ENCODE measurements at places on chromosomes 1 and 21.

GRCh38 chr1:27106561-27107323 is 48.2 kb downstream of the SLC9A1 start:
- DNase-seq = no peak

DNA sequence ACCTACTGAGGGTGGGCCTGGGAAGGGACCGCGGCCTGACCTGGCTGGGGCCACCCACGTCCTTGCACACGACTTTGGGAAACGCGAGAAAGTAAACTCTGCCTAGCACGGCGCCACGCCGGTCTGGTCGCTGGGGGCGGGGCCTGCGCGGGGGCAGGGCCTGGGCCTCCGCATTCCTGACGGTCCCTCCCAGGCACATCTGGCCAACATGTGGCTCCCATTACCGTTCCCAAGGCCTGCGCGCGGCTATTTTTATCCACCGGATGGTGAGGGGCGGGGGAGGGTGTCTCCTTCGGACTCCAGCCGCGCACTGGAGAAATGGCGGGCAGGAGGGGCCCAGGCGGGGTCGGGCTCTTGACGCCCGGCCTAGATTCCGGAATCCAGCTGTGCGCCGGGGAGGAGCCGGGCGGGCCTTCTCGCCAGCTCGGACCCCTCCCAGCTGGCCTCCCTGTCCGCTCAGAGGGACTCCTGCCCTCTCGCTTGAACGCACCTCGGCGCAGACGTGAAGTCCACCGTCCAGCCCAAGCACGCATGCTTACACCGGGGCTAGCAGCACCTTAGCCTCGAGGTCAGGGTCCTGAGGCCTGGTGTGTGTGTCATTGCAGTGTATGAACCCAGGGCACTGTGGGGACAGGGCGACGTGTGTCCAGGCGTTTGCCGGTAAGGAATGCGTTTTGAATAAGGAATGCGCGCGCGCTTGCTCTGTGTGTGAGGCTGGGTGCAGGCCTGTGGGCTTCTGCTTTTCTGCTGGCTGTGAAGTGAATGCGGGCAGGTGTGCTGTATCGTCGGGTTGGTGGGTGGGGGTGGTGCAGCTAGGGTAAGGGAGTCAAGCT is 2.1 kb downstream of the EVA1B start:
- DNase-seq = peak; percentile 74

- DNase-seq = no peak
These were observed 176.3 kb upstream of the NFIA start for GRCh38 chr1:60906039-60906438.

- no peak for DNase-seq
These were observed 58.8 kb downstream of the MRPS6 start for GRCh38 chr21:34132202-34132601.

DNA sequence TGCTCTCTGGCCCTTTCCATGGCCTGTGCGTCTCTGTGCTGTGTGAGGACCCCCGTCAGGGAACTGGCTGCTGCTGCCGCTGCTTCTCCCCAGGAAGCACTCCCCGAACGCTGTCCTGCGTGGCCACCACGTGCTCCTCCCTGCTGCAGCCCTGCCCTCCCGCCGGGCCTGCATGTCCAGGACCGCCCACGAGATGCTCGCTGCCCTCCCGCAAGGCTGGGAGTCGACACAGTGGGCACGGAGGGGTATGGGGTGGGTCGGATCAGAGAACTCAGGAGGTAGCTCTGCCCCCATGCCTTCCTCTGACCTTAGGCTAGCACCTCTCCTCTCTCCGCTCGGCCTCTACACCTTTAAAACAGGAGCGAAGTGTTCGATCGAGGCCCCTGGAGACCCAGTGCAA is 171.9 kb upstream of the AJAP1 start:
- DNase-seq = no peak

DNA sequence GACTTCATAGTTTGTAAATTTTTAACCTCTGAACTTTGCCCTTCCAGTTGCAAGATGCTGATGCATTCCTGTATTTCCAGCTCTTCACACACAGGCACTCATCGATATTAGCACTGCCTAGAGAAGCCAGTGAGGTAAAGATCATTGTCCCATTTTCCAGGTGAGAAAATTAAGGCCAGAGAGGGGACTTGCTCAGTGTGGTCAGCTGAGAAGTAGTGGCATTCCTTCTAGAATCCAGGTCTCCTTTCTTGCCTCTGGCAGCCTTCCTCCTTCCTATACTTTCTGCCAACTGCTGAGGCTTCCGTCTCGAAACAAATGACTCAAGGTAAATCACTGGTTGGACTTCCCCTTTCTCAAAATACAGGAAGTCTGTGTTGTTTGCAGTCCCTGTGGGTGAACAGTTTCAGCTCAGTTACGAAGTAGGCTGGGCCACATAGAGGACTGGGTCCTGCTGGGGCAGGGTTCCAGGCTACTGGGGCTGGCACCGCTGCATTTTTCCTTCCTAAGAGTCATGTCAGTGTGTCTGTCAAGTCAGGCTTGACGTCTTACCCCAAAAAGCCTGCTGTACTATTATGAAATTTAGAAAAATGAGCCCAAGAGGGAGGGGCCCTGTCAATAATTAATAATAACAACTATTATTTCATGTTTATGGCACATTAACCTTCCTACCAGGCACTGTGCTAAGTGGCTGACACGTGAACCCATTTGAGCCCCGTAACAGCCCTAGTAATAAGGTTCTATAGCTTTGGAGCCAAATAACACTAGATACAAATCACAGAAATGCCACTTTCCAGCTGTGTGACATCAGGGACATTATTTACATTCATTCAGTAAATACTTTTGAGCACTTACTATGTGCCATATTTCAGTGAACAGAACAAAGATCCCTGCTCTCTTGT is 16.6 kb upstream of the RNF19B start:
- DNase-seq = peak; percentile 78

GRCh38 chr1:109650609-109651008 is 5.3 kb upstream of the GSTM4 start:
- no peak for DNase-seq

GRCh38 chr21:46489800-46490199 is 31.1 kb downstream of the DIP2A start:
- DNase-seq = no peak

DNA sequence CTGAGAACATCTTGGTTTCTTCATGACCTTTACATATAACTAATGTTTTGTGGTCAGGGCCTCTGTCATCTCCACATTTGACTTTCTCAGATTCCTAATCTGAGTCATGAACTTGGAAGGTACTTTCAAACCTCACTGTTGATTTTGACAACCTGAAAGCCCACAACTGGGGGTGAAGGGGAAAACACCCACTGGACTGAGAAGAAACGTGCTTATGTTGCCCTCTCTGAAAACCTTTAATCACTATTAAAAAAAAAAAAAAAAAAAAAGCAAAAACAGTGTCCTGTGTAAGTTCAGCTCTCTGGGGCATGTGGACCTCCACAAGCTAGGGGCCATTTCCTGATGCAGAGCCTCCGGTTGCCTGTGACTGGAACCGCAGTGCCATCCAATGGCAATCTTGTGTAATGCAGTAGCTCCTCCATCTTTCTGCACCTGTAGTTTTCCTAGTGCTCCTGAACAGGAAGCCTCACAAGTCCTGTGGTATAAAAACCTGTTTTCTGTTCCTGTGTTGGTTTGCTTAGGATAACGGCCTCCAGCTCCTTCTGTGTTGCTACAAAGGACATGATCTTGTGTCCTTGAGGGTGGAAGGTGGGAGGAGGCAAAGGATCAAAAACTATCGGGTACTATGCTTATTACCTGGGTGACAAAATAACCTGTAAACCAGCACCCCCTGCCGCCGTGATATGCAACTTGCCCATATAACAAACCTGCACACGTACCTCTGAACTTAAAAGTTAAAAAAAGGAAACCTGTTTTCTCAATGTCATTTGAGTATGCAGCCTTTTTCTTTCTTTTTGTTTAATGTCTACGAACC is 124.5 kb downstream of the ZNF648 start:
- peak; percentile 56 for DNase-seq

DNA sequence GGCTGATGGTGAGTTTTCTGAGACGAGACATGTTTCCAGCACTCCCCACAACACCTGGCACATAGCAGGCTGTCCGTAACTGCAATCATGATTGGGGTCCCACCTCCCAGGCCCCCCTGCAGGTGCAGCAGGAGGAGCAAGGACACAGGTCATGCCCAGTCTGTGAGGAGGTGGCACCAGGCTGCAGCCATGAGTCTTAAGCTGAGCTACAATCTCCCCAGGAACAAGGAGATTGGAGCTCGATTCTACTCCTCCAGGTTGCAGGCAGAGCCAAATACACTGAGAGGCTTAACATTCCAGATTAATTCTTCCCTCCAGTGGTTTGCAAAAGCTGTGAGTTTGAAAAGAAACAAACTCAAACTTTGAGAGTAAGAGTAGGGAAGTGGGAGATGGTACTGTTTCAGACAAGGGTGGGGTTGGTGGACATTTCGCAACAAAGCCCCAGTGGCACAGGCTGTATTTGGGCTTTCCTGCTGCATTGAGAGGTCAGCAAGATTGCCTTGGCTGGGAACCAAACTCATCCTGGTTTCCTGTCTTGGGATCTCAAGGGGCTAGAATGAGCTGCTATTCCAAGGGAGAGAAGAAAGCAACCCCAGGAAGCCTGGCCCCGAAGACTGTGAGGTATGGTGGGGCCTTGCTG is 64.8 kb upstream of the GALNT2 start:
- no peak for DNase-seq

- DNase-seq = no peak
These were observed 941 bp downstream of the ARNT start for GRCh38 chr1:150875197-150876118.

- DNase-seq = peak; percentile 80
These were observed at the start of gene BATF3 for GRCh38 chr1:212699625-212700222. BATF3 (minus strand) TSS chr1:212699840; CDS start chr1:212699762, 78 bp downstream.

DNA sequence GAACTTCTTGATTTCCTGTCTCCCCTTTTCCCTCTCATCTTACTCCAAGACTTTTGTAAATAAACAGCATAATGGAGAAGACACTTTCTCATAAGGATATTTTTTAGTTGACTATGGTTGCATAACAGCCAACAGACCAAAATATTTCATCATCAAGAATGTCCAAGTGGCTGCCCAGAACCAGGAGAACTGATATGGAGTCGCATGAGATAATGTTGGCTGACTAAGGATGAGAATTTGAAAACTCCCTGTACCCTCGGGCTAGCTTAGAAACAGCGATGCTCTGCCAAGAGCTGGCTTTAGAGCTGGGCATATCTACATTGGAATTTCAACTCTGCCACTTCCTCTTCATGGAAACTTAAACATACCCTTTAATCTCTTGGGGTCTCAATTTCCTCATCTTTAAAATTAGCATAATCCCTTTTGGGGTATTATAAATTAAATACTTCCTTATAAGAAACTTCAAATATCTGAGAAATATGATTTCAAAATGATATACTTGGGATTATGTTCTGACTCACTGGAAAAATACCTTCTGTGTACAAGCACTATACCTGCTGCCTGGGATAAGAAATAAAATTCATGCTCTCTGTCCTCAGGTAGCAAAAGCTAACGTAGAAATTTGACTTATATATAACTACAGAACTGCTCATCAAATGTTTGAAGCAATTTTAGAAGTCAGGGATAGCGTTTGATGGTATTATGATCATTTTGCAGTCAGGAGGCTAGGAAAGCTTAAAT is 777.3 kb downstream of the LTN1 start:
- no peak for DNase-seq

DNA sequence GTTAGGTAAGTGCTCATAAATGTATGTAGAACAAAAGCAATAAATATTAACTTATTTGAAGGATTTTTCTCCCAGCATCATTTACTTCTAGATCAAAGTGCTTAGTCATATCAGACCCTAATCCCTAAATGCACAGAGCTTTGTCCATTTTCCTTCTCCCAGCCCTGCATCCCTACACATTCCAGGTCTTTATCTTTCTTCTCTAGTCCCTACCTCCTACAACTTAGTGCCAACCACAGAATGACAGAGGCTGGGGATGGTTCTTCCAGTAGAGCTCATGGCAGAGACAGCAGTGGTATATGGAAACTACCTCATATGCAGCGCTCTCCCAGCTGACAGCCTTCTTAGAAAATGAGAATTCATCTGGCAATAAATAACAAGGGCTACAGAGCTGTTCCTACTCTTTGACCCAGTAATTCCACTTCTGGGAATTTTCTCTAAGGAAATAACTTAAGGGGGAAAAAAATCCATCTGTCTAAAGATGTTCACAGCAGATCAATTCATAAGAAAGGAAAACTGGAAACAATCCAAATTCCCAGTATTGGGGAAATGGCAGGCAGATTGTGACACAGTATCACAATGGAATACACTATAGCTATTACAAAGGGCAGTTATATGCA is 62.9 kb upstream of the ROR1 start:
- DNase-seq = no peak

DNA sequence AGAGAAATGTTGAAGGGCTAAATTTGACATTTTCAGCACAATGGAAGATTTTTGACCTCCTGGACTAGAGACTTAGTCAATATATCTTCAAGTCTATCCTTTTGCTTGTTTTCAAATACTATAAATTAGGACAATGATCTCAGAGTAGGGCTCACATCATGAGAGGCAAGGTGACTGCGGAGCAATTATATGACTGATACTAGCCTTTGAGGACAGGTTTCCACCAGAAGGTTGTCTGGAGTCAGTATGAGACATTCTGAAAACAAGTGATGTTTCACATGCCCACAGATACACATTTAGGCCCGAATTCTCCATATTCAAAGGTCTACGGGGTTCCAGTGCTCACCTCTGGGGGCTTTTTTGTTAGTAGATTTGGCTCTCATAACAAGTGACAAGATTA is 142.3 kb upstream of the SAMSN1 start:
- DNase-seq = no peak

DNA sequence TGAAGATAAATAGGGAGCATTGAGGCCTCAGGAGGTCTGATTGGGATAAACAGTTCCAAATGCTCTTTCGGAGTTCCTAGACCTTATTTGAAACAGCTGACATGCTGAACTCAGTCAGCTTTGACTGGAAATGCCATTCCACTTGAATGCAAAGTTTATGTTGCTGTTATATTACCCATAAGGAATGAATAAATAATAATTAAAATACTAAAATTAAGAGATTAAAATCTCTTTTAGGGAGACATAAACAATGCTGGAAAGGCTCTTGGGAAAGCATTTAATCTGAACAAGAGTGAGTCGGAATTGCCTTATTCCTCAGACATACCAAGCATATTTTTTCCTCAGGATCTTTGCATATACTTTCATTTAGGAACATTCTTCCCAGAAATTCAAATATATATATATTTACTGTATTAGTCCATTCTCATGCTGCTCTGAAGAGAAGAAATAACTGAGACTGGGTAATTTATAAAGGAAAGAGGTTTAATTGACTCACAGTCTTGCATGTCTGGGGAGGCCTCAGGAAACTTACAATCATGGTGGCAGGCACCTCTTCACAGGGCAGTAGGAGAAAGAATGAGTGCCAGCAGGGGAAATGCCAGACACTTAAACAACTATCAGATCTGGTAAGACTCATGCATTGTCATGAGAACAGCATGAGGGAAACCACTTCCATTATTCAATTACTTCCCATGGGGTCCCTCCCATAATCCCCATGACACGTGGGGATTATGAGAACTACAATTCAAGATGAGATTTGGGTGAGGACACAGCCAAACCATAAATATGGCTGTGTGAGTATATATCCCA is 318.2 kb upstream of the PLXNA2 start:
- no peak for DNase-seq

- DNase-seq = peak; percentile 70
These were observed 1.6 kb downstream of the CNIH4 start for GRCh38 chr1:224358237-224358636.

GRCh38 chr1:162710780-162711465 is 78.7 kb downstream of the DDR2 start:
- DNase-seq = no peak

- DNase-seq = no peak
These were observed 208.4 kb upstream of the ZC3H12A start for GRCh38 chr1:37265786-37266667.

Data from lower lobe of right lung (tissue), 2 donors.